ENCODE measurements at places on chromosomes 4 and X.

GRCh38 chrX:17072721-17073230 is 126.3 kb downstream of the REPS2 start:
- no peak for DNase-seq

- peak; percentile 44 for DNase-seq
Measured at GRCh38 chrX:9907645-9908387, 59.3 kb upstream of the CLDN34 start.

DNA sequence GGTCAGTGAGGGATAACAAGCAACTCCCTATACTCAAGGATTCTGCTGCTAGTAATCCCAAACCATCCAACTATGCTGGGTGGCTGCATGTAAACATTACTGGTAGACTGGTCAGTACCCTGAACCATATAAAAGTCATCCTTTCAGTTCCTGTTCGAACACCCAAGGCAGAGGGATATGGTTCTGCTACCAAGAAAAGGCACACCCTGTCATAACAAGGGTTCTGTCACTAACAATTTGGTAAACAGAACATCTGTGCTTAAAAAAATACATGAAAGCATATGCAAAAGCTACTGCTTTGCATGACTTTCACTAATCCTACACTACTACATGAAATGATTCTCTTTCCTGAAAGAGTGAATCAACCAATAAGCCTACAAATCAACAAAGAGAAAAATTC is 76.8 kb upstream of the MCF2 start:
- no peak for DNase-seq

GRCh38 chr4:55851885-55852284 is 1.6 kb upstream of the EXOC1 start:
- no peak for DNase-seq

GRCh38 chr4:134117392-134118183 is 84.0 kb downstream of the PABPC4L start:
- no peak for DNase-seq

GRCh38 chr4:81522711-81523110 is 51.0 kb upstream of the RASGEF1B start:
- DNase-seq, result no peak

GRCh38 chrX:124239911-124240310 is 92.5 kb upstream of the TEX13D start:
- no peak for DNase-seq

- DNase-seq, result no peak
Measured at GRCh38 chr4:82691431-82691830, 107.2 kb downstream of the SCD5 start.

- DNase-seq, result no peak
Measured at GRCh38 chrX:44261286-44261685, 82.2 kb downstream of the EFHC2 start.

GRCh38 chrX:92232182-92232581 is 453.0 kb downstream of the PCDH11X start:
- no peak for DNase-seq

- no peak for DNase-seq
Measured at GRCh38 chr4:98421111-98421510, 159.9 kb downstream of the RAP1GDS1 start.

GRCh38 chrX:43882294-43882681 is at the start of gene MAOB:
Gene MAOB (minus strand): TSS chrX:43882450. CDS start chrX:43882299, 151 bp downstream.
- peak; percentile 57 for DNase-seq

GRCh38 chr4:133938061-133938460 is 263.5 kb downstream of the PABPC4L start:
- no peak for DNase-seq

DNA sequence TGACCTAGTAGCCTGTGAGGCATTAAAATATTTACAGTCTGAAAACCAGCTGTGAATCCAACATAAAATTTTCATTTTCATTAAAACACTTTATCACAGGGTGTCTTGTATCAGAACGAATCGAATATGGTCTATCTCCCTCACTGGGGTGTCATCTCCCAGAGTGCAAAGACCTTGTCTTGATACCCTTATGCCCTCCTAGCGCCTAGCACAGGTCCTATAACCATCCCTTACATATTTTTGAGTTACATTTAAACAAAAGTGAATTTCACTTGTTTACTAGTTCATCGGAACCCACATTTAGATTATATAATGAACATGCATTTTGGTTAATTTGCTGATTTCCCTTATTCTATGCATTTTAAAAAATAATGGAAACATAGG is 14.0 kb downstream of the DIPK2B start:
- no peak for DNase-seq

DNA sequence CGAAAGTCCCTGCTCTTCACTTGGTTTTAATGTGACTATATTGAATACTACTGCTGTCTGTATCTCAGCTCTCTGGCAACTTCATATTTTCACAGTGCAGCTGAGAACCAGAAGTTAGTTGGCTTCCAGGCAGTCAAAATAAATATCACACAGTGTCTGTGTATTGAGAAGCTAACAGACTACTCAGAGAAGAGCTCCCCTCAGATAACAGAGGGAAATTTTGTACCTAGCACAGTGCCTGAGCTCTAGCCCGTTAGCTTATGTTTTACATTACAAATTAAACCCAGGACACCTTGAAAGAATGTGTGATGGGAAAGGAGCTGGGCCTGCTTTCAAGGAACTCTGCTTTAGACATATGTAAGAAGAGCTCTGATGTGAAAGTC is 22.7 kb downstream of the JADE1 start:
- no peak for DNase-seq

- DNase-seq, result no peak
Measured at GRCh38 chr4:146346276-146346675, 131.9 kb downstream of the REELD1 start.

DNA sequence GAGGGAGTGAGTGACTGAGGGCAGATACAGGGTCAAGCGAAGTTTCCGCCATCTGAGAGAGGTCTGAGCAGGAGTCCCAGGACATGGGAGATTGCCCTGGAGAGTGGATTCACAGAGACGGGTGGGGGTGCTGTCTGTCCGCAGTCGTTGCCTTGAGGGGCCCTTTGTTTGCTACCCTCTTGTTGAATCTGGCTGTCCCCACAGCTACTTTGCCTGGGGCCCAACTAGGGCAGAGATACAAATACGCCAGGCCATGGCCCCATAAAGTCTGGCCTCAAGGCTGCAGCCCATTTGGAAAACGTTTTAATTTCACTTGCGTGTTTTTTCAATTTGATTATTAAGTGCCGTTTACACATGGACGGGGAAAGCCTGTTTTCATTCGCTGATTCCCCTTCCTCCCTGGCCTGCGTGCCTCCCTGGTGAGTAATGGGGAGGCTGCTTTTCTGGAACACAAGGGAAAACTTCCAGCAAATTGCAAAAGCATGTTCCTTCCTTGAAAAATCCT is 134.4 kb downstream of the SMIM20 start:
- DNase-seq, result peak; percentile 81

GRCh38 chr4:152665691-152666395 is 14.0 kb downstream of the TMEM154 start:
- no peak for DNase-seq

GRCh38 chrX:31435592-31435991 is 363.8 kb upstream of the FTHL17 start:
- DNase-seq, result no peak

DNA sequence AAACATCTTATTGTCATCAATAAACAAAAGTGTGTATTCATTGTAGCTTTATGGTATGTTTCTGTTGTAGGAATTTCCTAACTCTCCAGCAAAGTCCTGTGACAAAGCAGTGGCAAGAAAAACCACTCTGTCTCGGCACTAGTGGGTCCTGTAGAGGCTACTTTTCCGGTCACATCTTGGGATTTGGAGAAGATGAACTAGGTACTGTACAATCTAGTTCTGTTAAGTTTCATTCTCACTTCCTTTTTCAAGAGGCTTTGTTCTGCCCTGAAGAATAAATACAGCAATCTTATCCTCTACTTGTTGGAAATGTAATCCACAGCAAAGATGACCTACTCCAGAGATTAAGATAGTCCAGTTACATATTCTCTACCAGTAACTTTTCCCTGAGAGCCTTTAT is 69.3 kb downstream of the HHIP start:
- no peak for DNase-seq

- DNase-seq, result no peak
Measured at GRCh38 chr4:88953400-88953799, 103.6 kb downstream of the FAM13A start.

- DNase-seq, result peak; percentile 69
Measured at GRCh38 chr4:163048447-163048846, 118.2 kb downstream of the NAF1 start.

DNA sequence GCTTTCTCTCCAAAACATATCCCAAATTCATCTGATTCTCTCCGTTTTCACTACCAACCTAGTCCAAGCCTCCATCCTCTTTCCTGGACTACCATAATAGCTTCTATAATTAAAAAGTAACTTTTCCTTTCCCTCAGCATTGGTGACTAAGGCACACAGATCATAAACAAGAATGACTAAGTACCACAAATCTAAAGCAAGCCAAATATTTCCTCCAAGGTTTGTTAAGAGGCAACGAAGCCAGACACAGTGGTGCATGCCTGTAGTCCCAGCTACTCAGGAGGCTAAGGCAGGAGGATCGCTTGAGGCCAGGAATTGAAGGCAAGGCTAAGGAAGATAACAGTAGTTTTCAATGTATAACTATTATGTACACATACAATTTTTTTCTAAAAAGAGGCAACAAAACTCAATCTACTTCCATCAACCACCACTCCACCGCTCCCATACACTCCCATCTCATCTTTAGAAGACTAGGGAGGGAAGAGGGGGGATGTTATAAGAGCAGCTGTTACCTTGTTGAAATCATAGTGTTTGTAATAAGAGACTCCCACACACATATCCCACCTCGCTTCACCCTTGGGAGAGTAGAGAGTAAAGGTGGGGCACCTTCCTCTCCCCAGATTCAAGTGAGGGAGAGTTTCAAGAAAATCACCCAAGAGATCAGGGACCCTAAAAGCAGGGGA is 4.2 kb upstream of the JCHAIN start:
- DNase-seq, result no peak

- DNase-seq, result no peak
Measured at GRCh38 chr4:38734911-38735310, 47.9 kb downstream of the TLR10 start.

DNA sequence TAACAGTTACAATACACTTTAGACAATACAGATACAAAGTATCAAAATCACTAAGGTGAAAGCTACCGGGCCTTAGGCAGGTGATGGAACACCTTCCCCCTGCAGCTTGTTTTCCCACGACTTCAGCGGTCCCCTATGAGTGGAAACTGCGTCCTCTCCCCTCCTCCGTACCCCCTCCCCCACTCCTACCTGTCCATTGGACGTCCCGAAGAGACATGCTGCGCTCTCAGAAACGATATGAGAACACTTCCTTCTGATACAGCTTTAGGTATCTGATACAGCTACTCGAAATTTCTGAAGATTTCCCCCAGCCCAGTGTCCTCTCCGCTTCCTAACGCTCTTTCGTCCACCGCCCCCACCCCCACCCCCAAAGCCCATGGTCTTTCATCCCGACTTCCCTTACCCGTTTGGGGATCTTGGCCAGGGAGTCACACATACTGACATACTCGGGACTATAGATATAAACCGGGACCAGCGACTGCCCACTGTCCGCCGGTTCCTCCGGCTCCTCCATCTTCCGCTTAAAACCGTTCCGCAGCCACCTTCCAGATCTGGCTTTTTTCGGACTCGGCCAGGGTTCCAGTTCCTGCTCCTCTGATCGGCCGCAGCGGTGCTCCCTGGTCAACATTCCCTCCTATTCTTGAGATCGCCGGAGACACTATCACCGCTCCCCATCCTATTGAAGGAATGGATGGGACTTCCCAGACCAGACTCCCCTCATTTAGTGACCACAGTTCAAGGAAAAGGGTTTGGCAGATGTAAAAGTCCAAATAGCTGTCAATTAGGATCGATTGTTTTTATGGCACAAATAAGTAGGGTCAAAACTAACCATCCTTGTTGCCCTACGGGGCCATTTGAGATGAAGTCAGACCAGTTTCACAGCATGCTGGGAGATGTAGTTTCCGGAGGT is at the start of gene HDAC8:
Gene HDAC8, minus strand, starts transcription at position 596 of the 910 bp plus-strand sequence. Its CDS starts 82 bp downstream, at position 514.
- DNase-seq, result peak; percentile 72

- no peak for DNase-seq
Measured at GRCh38 chr4:75685546-75686189, 12.5 kb upstream of the G3BP2 start.

DNA sequence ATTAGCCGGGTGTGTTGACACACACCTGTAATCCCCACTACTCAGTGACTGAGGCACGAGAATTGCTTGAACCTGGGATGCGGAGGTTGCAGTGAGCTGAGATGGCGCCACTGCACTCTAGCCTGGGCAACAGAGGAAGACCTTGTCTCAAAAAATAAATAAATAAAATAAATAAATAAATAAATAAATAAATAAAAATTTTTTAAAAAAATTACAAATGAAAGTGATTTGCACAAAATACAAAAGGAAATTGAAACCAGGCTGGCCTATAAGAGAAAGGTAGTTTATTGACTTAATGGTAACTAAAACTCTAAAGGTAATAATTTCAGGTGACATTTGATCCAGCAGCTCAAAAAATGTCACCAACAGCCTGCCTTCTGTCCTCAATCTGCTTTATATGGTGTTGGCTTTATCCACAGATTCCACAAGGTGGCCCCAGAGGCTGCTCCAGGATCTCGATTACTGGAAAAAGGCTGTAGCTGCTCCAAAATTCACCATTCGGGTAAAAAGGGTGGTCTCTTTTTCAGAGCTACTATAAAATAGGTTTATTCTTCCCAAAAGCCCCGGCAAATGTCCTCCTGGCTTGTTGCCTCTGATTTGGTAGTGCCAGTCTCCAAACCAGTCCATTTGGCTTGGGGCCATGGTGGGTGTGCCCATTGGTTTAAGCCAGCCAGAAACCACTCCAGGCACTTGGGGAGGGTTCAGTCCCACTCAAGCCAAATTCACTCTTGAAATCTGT is 61.4 kb upstream of the TRIM2 start:
- DNase-seq, result peak; percentile 58

- DNase-seq, result no peak
Measured at GRCh38 chr4:1150875-1151274, 21.5 kb downstream of the SPON2 start.

DNA sequence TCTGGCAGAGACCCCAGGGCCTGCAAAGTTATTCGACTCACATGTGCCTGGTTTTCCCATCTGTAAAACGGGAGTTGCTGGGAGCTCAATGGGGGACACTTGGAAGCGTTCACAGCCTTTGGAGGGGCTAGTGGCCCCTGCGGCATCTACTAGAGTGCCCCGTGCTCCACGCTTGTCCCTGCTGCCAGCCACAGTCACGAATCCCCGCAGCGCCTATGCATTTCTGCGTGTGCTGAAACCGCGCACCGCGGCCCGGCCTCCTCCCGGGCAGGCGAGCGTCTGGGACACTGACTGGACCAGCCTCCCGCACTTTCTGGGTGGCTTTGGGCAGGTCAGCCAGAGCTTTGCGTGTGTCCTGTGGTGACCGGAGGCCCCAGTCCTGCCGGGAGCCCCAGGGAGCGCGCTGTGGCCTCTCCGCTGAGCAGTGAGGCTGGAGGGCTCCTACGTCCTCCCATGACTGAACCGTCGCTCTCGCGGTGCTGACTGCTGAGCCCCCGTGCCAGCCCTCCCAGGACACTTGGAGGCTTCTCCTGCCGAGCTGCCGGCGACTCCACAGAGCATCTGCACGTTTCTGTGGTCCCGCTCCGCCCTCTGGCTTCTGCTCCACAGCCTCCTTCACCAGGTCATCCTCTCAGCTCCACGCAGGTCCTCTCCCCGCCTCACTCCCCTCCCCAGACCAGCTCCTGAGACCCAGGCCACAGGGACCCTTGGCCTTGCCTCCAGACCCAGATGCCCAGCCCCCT is 36.3 kb downstream of the PIGG start:
- DNase-seq, result no peak

Measured in MG63 (cell line).